ENCODE measurements at places on chromosomes 6 and 20.

- no peak for DNase-seq
Measured at GRCh38 chr6:72401865-72402264, 220.0 kb upstream of the KCNQ5 start.

DNA sequence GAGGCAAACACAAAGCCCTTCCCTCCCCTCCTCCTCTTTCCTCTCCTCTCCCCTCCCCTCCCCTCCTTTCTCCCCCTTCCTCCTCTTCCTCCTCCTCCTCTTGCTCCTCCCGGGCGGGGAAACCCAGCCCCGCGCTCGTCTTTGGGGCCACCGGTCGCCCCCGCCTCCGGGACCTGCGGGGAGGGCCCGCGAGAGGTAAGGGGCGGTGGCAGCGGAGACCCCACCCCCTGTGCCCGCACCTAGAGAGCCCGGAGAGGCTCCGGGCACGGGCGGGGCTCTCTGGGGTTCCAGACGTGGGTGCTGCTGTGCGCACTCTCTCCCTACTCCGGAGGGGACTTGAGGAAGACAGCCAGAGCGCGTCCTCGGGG is at the start of gene RIN2:
TSS of gene RIN2 (plus strand) at position 126 of the 368 bp plus-strand sequence. CDS start 131,344 bp downstream, outside the sequence.
- DNase-seq: no peak

DNA sequence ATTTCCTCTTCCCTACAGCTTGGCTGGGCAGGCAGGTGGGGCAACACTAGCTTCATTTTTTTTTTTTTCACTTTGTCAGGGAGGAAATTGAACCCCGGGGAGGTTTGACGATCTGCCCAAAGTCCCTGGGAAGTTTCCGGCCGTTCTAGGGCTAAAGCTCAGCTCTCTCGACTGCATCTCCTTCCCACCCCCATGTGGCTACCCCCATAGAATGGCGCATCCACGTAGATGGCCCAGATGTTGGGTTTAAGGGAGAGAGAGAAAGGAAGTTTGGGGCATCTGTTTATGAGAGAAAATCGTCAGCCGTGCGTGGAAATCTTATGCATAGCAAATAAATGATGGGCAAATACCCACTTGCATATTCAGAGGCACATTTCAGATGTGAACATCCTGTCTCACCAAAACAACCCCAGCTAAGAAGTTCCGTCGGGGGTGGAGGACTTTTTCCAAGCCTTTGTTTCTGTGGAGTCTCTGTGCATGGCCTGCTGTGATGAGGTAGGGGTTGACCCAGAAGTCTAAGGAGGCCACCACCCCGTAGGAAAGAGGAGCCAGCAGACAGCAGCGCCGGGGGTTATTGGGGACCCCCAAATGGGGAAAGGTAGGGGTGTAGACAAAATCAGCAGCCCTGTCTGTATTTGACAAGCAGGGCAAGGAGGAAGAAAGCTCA is 40.5 kb upstream of the ZNF831 start:
- peak; percentile 56 for DNase-seq

DNA sequence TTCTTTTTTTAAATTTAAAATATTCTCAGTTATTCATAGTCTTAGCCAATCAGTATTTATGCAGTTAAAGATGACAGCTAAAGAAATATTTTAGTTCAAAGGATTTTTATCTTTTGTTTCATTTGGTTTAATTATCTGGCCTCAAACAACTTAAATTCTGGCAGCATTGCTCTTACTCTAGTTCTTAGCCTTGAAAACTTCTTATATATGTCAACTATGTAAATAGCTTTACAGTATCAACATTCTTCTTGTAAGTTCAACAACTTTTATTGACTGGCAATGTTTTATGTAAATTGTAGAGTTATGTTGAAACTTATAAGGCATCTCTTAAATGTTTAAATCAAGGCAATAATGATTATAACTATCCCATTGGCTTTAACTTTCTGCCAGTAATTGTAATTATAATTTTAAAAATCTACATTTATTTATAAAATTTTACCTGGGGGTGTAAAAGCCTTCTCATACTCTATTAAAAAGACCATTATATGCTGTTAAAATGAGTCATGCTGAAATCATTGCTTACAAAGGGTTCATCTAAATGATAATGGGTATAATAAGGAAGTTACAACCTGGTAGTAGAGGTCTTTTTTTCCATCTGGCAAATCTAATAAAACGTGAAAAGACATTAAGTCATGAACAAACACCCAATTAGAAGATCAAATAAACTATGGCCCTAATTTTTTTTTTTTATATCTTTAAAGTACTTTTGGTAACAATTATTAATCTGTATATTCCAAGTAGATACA is 45.8 kb upstream of the FAM184A start:
- DNase-seq: no peak

DNA sequence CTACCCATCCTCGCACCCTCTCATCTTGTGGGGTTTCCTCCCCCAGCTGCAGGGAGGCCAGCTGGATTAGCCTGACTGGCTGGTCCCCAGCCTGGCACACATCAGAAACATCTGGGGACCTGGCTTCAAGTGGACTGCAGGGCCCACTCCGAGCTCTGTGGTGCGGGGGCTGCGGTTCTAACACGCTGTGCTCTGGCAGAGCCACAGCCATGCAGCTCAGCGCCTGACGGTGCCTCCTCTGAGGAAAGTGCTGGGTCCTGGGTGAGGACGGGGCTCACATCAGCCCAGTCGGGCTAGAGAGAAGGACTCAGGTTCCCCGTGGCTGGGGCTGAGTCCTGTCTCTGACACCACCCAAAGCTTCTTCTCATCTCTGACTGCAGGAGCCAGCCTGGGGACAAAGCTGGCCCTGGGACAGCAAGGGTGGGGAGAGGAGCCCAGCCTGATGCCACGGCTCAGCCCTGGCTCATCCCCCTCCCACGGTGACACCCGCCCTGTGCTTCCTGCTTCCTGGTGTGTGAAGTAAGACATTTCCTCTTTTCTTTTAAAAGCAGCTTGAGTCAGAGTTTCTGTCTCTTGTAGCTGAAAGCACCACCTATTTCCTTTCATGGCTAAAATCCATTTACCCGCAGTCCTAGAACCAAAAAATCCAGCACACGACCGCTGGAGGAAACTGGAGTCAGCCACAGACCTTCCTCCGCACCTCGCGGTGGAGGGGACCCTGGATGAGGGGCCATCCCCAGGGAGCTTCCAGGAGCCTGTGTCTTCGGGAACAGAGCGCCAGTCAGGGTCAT is 127.4 kb upstream of the AFDN start:
- no peak for DNase-seq

- DNase-seq: no peak
Measured at GRCh38 chr20:60999250-60999649, 252.8 kb upstream of the CDH4 start.

Data from stimulated activated effector memory CD8-positive, alpha-beta T cell treated with anti-CD3 and anti-CD28 coated beads, Interleukin-12 subunit alpha, Interleukin-12 subunit beta, amount 100 ng/mL, for 72 hours (primary cell).